ENCODE measurements at places on chromosomes 5 and 9. TPM values are rescaled to one million over a fixed set of nuclear protein-coding genes. Genes with fewer than 3 reads are reported as not detected.

- no peak for DNase-seq
These were observed 359.0 kb downstream of the IRX1 start for GRCh38 chr5:3954633-3955032.

GRCh38 chr9:32742296-32742695, 41.0 kb upstream of the TMEM215 start:
- DNase-seq: no peak

The ANKRD34B gene
- total RNA-seq: 0.09 TPM

The EIF4E1B gene
- 1.1 TPM for total RNA-seq

- DNase-seq: no peak
These were observed 7.5 kb downstream of the EPB41L4B start for GRCh38 chr9:109313351-109313750.

The MSX2 gene
- 2.8 TPM for total RNA-seq

- no peak for DNase-seq
These were observed 16.0 kb downstream of the ANGPTL2 start for GRCh38 chr9:127106466-127106855.

GRCh38 chr5:68369457-68370125, 154.0 kb downstream of the PIK3R1 start:
- DNase-seq: no peak

DNA sequence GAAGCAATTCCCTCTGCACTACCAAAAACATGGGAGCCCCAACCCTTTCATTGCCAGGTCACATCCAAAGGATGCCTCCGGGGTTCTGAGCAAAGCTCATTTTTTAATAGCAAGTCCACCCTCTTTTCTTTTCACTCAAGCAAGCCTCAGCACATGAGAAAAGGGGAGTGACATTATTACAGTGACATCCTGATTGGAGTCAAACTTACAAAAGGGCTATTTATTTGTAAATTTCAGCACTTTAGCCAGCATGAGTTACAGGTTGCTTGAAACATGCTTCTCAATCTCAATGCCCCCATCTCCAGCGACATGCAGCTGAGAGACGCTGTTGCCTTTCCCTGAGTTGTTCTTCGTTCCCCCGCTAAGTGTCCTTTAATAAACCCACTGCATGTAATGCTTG, 238.4 kb upstream of the PANK3 start:
- no peak for DNase-seq

DNA sequence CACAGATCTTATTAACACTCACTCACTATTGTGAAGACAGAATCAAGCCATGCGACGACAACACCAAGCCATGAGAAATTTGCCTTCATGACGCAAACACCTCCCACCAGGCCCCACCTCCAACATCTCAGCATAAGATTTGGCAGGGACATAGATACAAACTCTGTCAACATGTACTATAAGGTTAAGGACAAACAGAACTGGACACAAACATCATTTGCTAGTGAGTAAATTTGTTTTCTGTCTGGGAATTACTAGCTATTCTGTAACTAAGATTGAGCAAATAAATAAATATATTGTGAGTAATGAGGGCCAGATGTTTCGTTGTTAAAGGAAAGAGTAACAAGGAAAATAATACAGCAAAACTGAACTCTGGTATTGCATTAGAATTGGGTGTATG, 15.7 kb upstream of the KCNN2 start:
- no peak for DNase-seq

The SHISAL2B gene
- 106 TPM for total RNA-seq

The ADRA1B gene
- 0.68 TPM for total RNA-seq

- DNase-seq: no peak
These were observed 16.5 kb upstream of the ADRB2 start for GRCh38 chr5:148809781-148810524.
